ENCODE measurements at places on chromosomes 4 and X. TPM values are rescaled to one million over a fixed set of nuclear protein-coding genes. Genes with fewer than 3 reads are reported as not detected.

Gene SLC38A5
- 0.30 TPM for total RNA-seq

Gene PKD2
- 6.5 TPM for total RNA-seq

Gene HTN3
- not detected for total RNA-seq

Gene RHOXF1
- not detected for total RNA-seq

Gene DGAT2L6
- not detected for total RNA-seq

Gene IBSP
- not detected for total RNA-seq

Gene TENM3
- 1.4 TPM for total RNA-seq

Gene GNPDA2
- total RNA-seq, result 1.3 TPM

Gene DUSP21
- not detected for total RNA-seq

Gene IL9R
- total RNA-seq, result not detected

Gene GPAT3
- total RNA-seq, result 9.0 TPM

DNA sequence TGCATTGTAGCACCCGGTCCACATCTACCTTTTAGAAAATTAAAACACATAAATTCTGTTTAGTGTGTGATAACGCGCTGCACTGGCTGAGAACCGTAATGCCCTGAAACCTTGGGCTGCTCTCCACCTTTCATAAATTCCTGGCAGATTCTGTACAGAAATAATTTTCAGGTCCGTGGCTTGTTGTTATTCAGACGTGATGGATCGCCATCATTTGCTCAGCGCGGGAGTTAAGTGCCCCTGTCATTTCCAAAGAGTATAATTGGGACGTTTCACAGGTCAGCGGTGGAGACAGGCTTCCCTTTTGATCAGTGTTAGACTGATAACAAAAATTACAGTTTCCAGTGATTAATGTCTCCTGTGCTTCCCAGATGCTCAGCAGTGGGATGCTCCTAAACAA lies 16.5 kb downstream of the UVSSA start:
- DNase-seq, result no peak

DNA sequence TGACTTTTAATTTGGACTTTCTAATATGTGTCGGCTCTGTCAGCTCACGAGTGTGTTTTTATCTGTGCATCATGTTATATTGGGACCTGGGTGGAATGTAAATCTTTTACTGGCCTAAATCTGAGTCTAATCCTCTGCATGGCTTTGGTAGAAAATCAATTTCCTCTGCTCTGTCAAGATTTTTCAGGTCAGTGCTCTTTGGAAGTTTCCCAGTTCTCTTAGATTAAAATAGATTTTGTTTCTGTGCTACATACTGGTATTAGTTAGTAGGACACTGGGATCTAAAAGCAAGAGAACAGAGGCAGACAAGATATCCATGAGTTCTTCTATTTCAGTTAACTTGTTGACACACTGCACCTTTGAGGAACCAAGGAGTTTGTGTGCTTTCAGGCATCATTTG lies 39.7 kb downstream of the REPS2 start:
- no peak for DNase-seq

DNA sequence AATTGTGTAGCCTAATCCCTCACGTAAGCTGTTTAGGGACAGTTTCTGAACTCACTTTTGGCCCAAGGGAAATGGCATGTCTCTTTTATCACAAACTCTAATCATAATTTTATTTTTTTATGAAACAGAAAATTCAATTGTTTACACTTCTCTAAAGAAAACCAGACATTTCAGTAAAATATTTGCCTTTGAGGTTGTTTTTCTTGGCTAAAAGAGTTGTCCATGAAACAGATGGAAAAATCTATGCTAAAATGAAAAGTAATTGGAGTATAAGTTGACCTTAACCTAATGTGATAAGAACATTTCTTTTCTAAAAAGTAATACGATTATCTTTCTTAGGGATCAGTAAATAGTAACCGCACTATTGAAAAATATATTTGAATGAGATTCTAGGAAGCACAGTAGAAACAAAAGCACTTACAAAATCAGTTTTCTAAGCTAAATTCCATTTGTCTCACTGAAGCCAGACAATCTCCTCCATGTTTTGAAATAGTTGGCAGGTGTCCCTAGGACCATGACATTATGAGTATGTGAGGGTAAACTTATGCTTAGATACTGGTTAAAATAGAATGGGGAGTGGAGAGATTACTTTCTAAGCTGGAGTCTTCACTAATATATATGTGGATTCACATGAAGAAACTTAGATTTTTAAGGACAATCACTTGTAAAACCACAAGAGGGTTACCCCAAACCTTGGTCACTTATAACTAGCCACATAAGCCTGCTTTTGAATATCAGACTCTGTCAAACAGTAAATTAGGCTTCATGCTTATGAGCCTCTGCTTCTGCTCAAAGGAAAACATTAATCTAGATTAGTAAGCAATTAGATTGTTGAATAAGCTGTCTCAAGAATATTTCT lies 20.1 kb upstream of the TET2 start:
- no peak for DNase-seq

- no peak for DNase-seq
Observed at GRCh38 chr4:149638073-149638472, 177.6 kb downstream of the IQCM start.

DNA sequence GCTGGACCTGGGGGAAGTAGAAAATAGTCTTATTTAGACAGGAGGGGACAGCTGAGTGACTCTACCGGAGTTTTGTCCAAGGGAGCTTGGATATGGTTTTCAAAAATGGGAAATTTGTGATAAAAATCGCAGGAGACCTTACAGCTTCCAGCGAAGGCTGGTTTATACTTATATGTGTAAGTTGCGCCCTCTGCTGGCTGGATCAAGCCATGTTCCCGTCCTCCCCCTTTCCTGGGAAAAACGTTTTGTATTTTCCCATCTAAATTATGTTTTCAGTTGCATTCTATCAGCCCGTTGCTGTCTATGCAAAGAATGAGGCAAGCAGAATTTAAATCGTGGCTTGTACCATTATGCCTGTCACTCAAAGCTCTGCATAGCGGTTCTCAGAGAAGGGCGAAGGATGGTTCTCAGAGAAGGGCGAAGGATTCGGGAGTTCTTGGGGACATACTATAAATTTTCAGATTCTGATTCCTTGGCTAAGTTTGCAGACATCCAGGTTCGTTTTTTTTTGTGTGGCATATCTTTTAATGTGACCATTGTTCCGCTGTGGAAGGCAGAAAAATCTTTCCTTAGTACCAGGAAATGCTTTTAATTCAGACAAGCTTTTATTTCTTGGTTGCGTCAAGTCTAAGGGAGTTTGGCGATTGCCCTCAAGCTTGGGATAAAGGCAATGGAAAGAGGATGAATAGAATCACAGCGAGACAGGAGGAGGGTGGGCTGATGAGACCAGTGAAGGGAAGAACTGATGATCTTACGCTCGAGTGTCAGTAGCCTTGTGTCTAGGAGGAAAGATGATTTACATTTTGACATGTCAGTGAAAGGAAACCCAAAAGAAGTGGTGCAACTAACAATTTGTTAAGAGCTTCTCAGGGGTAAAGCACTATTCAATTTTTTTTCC lies 128.5 kb upstream of the ARX start:
- DNase-seq, result peak; percentile 43

GRCh38 chr4:39936565-39937418 lies 40.9 kb downstream of the PDS5A start:
- DNase-seq, result no peak

GRCh38 chr4:122700178-122700725 lies 32.3 kb upstream of the BBS12 start:
- peak; percentile 53 for DNase-seq

DNA sequence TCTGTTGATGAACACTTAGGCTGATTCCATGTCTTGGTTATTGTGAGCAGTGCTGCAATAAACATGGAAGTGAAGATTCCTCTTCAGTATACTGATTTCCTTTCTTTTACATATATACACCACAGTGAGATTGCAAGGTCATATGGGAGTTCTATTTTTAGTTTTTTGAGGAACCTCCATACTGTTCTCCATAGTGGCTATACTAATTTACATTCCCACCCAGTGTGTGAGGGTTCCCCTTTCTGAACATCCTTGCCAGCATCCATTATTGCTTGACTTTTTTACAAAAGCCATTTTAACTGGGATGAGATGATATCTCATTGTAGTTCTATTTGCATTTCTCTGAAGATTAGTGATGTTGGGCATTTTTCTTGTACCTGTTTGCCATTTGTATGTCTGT lies 80.5 kb upstream of the GALNT7 start:
- DNase-seq, result no peak

GRCh38 chr4:6889101-6889735 lies 20.4 kb upstream of the TBC1D14 start:
- DNase-seq, result no peak

DNA sequence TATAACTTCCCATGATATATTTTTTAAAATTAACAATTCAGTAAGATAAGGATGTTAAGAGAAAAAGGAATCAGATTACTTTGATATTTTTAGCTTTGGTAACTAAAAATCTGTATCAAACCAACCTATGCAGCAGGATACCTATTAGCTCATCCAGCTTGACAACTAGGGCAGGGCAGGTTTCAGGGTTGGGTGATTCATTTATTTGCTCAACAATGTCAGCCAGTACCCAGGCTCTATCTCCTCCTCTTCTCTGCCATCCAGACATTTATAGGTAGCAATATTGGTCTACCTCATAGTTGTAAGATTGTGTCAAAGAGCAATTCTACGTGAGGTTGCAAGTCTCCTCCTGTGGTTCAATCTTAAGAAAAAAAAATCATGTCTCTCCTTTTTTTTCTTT lies 421.9 kb downstream of the ANKRD50 start:
- DNase-seq, result no peak

DNA sequence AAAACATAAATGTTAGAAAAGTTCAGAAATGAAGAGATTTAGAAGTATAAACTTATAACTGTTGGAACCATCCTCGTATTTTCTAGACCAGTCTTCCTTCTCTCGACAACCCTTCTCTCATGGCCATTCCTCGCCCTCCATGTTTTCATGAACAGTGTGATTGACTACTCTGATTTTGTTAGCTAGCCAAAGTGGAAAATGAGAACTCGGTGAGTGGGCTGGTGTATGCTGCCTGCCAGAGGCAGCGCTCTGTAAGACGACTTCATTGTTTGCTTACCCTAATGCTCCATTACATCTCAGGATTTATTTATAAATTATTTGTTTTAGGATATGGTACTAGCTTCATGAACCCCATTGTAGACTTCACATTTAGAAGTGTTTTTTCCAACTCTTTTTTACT lies 153.0 kb downstream of the CBR4 start:
- no peak for DNase-seq
